ENCODE measurements at places on chromosomes 5 and 9. TPM values are rescaled to one million over a fixed set of nuclear protein-coding genes. Genes with fewer than 3 reads are reported as not detected.

Gene NFX1
- total RNA-seq, result 36.6 TPM

DNA sequence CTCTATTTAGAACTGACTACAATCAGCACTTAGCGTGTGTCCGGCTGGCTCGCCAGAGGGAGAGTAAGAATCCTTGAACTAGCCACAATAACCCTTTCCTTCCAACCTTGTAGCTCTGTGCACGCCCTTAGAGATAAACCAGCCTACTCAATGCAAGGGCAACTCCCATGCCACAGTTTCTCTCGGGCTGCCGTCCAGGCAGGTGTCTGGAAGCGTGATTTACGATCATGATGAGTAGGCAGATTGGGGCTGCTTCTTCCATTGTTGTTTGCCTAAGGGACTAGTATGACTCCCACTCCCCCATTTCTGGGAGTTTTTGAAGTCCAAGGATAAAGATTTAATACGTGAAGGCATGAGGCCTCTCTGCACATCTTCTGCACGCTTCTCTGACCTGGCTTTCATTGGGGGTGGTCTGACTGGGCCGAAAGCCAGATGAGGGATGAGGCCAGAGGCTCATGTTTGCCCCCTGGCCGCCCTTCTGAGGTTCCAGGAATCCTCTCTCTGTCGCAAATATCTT, 134.0 kb upstream of the MYO10 start:
- DNase-seq, result no peak

- DNase-seq, result no peak
Observed at GRCh38 chr5:73485715-73486114, 12.5 kb upstream of the BTF3 start.

- no peak for DNase-seq
Observed at GRCh38 chr5:65062469-65063083, 293.8 kb downstream of the CWC27 start.

- DNase-seq, result no peak
Observed at GRCh38 chr5:150186897-150187296, 3.0 kb upstream of the SLC6A7 start.

DNA sequence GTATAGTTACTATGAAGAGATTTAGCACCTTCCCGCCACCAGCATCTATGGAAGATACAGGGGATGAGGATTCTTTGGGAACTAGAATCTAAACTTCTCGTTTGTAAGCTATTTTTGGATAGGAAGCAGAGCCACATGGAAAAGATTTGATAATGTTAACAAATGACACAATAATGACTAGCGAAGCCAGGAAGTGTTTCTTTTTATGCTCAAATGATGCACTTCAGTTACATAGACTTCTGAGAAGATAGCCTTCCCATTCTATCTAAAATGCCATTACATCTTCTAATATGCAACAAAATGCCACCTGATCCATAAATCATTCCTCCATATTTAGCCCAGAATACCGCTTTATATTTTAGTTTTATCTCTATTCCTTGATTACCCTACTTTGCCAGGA, 17.0 kb upstream of the TNC start:
- DNase-seq, result no peak

Measured in chondrocyte (in vitro differentiated cells).